ENCODE measurements at places on chromosomes 3 and 15.

- DNase-seq: no peak
Measured at GRCh38 chr3:149547413-149547812, 72.9 kb downstream of the TM4SF4 start.

DNA sequence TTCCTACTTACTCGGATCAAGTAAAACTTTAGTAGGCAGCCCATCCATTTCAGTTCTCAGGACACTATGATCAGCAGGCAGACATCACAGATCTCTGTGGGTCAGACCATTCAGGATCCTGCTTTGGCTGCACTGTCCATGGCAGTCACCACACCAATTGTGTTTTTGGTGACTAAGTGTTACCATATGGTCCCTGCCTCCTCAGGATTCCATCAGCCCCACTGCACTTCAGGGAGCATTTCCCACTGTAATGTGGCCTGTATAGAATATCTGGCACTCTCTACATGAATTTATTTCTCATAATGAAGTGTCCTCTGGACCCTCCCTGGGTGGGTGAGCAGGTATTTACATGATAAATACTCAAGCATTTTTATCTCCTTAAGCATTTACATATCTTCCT, 41.3 kb downstream of the ZNF445 start:
- no peak for DNase-seq

DNA sequence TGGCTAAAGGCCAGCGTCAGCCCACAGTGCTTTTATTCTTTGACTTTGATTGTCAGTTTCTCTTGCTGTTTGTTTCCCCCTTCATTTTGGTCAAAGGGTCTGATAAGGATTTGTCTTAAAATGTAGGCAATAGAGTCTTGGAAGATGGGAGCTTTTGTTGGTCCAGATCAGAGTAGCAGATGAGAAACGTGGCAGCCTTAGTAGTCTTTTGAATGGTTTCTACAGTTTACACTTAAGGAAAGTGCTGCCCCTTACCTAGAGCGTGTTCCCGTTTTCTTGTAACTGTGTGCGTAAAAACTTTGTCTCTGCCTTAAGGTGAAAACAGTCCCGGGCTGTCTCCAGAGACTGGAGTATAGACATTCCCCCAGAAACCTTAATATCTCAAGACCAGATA, 630 bp downstream of the LXN start:
- no peak for DNase-seq

- DNase-seq: no peak
Measured at GRCh38 chr15:80587816-80588456, 107.2 kb upstream of the ABHD17C start.

DNA sequence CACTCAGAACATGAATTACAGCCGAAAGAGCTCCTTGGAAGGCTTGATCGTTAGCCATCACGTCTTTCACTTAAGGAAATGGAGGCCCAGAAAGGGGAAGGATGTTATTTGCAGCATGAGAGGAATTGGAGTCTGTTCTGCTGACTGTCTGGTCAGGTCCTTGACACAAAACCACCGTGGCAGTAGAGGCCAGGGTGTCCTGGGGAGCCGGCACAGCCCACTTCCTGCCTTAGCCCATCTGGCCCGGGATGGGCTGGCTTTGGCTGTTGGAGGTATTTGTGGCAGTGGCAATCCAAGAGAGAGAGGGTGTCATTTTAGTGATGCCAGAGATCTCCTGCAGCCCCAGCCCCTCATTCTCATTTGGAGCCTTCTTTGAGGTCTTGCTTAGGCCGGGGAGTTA, 37.4 kb downstream of the ST6GAL1 start:
- no peak for DNase-seq

DNA sequence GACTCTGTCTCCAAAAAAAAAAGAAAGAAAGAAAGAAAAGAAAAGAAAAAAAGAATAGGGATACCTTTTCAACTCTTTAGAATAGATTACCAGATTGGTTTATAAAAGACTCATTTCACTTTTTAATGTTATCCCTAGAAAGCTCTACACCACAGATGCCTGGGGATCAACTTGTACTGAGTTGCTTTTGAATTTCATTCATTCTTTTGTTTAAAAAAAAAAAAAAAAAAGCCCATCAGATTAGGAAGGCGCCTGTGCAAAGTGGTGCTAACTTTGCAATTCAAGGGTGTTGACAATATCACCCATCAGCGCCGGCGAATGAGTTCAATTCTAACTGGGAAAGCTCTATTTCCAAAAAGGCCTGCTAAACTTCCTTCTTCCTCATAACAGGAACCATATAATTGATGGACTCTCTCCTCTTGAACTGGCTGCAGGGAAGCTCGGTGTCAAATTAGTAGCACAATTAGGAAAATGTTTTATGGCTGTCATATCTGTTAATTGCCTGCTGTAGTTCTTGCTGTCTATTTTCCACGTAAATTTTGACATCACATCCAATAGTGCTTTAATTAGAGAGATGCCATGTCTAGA, 48.8 kb downstream of the CDCP1 start:
- no peak for DNase-seq

GRCh38 chr3:65093641-65094040, 405.8 kb upstream of the ADAMTS9 start:
- DNase-seq: no peak

DNA sequence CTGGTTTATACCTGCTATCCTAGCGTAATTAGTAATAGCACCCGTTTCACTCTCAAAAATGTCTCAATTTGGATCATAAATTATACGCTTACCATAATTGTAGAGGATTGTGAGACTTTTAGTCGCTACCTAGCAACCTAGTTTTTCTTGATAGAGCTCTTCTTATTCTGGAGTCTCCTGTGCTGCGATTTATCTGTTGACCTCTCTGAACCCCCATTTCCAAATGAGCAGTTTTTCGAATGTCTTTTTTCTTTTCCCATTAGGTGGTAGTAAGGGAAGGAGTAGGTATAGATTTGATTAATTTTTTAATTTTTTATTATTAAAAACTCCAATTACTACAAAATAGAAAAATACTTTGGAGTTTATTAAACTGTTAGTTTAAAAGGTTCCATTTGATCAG, 10.6 kb downstream of the SETD5 start:
- DNase-seq: no peak

- DNase-seq: peak; percentile 81
Measured at GRCh38 chr3:12135029-12135657, 23.6 kb downstream of the TIMP4 start.

DNA sequence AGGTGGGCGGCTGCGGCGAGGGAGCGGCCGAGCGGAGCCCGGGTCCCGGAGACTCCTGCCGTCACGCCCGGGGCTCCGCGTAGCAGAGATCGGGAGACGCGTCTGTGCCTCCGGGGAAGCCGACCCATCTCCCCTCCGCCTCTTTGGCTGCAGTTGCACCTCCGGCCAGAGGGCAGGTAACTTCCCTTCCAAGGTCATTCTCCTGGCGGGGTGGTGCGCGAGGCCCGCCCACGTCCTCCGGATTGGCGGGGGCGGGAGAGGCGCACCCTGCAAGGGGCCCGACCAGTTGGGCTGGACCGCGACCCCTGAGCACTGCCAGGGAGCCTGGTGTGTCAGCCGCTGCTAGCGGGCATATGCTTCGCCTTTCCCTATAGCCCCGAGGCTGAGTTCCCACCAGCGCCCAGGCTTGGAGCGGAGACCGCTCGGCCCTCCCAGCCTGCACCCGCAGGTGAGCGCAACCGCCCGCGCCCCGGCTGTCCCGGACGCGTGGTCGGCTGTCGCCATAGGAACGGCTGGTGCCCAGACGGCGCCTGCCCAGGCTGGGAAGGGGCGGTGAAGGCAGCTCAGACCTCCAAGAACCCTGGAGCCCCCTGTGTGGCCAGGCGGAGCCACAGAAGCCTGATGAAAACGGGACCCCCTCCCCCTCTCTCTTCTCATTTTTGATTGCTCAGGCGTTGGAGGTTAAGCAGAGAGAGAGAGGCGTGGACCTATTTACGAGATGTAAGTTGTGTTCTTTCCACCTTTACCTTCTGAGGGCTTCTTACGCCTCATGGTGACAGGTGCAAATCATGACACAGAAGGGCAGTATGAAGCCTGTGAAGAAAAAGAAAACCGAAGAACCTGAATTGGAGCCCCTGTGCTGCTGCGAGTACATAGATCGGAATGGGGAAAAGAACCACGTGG, 453 bp downstream of the ZDHHC23 start:
- DNase-seq: peak; percentile 33

DNA sequence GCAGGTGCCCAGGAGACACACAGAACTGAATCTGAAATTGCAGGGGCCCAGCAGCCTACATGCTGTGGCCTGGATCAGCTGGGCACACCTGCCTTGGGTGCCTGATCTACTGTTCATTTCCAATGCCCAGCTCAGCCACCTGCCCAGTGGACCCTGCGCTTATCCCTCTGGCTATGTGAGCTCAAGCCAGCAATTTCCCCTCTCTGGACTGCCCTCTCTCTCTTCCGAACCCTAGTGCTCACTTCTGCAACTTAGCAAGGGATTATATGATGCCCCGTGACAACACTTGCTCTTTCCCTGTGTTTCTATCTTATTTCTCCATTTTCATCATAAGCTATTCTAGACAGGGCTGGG, 276.0 kb downstream of the UACA start:
- no peak for DNase-seq

GRCh38 chr3:193737191-193737751, 144.3 kb downstream of the OPA1 start:
- no peak for DNase-seq

DNA sequence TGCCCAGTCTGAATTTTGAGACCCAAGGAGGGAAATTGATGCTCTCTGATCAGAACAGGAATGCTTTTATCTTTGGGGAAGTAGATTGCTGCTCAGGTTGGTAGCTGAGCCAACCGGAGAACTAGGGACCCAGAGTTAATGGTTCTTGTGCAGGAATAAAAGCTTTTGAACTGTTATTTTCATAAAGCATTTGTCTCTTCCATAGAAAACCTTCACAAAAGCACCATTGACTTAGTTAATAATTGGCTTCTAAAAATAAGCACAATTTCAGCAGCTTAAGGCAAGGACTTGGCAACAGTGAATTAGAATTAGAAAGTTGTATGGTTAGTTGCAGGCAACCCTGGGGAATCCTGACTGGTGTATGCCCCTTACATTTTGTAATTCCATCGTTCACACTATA, 53.8 kb downstream of the MAP2K1 start:
- no peak for DNase-seq

- DNase-seq: no peak
Measured at GRCh38 chr15:80787316-80787715, 8.1 kb downstream of the CEMIP start.

GRCh38 chr3:111047042-111047441, 24.6 kb upstream of the NECTIN3 start:
- no peak for DNase-seq

DNA sequence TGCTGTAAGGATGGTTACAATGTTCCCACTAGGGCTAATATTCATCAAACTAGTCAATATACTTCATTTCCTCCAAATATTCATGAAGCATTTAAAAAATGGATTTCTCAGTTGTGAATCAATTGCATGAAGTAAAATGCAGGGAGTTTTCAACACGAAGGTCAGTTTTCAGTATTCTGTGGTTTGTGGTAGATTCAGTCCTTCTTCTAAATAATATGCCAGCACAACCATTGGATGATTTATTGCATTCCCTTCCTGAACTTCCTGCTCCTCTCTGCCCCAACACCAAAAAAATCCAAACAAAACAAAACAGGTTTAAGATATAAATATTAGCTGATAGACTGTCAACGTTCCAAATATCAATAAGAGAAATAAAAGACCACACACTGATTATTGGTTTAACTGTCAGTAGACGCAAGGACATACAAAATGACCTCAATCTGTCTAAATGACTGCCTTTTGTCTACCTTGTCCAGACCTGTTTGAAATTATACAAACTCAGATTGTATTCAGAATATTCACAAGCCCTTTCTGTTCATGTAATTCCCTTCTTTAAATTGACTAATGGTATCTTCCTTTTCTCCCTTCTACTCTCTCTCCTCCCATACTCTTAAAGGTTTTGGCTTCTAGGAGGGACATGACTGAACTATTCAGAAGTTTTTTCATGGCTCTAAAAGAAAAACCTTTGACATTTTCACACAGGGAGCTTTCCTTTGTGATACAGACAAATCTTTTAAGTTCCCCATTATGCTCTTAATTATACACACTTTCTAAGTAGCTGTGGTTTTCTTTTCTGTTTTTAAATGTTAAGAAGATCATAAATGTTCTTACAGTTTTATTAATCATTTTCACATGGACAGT, 92.6 kb upstream of the STT3B start:
- no peak for DNase-seq

- DNase-seq: no peak
Measured at GRCh38 chr3:8505621-8506020, 4.0 kb downstream of the LMCD1 start.

GRCh38 chr3:24495326-24495994, 810 bp upstream of the THRB start:
- DNase-seq: no peak

DNA sequence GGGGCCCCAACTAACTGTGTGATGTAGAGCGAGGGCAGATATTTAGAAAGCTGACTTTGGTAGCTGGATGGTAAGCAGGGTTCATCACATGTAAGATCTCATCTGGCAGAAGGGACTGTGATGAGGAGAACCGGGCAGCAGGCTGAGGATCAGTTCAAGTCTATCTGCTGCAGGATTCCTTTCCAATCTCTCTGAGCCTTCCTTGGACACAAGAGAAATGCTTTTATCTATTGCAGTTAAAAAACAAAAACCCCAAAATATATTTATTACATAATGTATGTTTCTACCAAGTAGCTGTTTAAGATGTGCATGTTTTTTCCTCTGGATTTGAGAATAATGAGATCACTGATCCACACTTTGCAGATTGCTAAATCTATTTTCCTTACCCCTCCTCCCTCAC, 411.5 kb downstream of the RAP2B start:
- no peak for DNase-seq

- DNase-seq: peak; percentile 99
Measured at GRCh38 chr15:40893733-40894680, at the start of gene VPS18. Gene VPS18, plus strand, starts transcription at chr15:40894450. Its CDS starts 319 bp downstream, at chr15:40894769.

- no peak for DNase-seq
Measured at GRCh38 chr3:105195260-105195659, 171.4 kb upstream of the ALCAM start.

DNA sequence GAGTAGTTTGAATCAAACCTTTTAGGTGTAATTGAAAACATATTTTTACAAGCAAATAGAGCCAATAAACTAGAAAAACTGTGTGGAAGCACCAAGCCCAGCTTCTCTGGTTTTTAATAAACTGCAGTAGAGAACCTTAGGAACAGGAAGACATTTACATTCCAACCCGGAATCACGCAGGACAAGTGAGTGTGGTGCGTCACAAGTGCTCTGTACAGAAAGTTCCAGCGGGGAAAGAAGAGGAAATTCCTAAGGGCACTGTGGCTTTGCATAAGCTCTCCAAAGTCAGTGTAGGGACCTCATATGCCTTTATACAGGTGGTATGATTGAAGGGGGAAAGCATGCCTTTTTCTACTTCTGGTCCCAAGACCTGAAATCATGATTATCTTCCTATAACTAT, 21.6 kb downstream of the COL8A1 start:
- no peak for DNase-seq

GRCh38 chr3:147398813-147399534, 7.4 kb downstream of the ZIC4 start:
- no peak for DNase-seq

DNA sequence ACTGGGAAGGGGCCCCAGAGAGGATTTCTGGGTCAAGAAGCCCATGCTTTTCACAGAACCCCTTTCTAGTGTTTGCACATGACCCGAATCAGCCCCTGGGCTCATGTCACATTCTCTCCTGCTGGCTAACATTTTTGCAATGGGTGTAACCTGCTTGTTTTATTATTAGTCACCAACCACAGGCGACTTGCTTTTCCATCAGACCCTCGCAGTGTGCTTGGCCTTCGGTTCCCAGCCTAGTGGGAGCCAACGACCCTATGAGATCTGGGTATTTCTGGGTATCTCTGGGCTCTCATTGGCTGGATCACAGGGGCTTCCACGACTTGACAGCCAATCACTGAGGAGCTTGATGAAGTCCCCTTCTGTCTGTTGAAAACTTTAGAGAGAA, 11.0 kb upstream of the FBLN2 start:
- no peak for DNase-seq

- DNase-seq: no peak
Measured at GRCh38 chr3:127761441-127761801, 60.9 kb downstream of the MGLL start.

Measured in activated CD4-positive, alpha-beta T cell treated with anti-CD3 and anti-CD28 coated beads for 48 hours (primary cell).